Activated T-helper 2 cell treated with anti-CD3 and anti-CD28 coated beads, Interferon-gamma antibody, Interleukin-2, Interleukin-4, amounts not matched to agents 10 μg/mL and 5 μg/mL and 100 μg/mL, durations not matched to agents 14 hours and 24 hours and 36 hours (primary cell): ENCODE measurements at places on chromosomes 1 and 21.

GRCh38 chr1:36285443-36286101 is 20.6 kb upstream of the SH3D21 start:
- H3K27ac ChIP-seq, result peak overlapping the region; percentile 73
- no peaks in the 10 kb centered on the region for H3K27me3 ChIP-seq
- H3K4me1 ChIP-seq, result peaks cover 27% of the 10 kb centered on the region
- H3K4me3 ChIP-seq, result no peak overlapping the region
- H3K36me3 ChIP-seq, result peaks cover 76% of the 10 kb centered on the region
- DNase-seq, result peak; percentile 51

DNA sequence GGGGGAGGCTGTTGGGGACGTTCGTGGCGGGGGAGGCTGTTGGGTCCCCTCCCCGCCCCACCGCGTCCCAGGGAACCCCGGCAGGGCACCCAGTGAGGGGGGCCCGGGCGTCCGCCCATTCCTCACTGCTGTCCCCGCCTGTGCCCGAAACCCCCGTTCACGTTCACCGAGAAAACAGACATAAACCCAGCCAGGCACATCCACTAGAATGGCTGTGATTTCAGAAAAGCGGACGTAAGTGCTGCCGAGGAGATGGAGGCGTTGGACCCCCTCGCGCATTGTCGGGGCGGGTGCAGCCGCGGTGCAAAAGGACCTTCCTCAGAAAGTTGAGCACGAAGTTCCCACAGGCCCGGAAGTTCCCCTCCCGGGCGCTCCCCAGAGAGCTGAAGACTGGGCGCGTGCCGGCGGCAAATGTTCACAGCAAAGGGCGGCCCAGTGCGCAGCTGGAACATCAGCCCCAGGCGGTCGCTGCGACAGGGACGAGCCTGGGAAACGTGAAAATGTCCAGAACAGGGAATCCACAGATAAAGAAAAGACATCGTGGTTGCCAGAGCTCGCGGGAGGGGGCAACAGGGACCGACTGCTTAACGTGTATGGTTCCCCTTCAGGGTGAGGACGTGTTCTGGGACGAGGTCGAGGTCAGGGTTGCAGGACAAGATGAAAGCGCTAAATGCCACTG is 18.5 kb upstream of the SAMD11 start:
- H3K27me3 ChIP-seq, result peaks cover 56% of the 10 kb centered on the region
- DNase-seq, result peak; percentile 8
- H3K4me3 ChIP-seq, result peak overlapping the region; percentile 52
- H3K27ac ChIP-seq, result no peak overlapping the region

DNA sequence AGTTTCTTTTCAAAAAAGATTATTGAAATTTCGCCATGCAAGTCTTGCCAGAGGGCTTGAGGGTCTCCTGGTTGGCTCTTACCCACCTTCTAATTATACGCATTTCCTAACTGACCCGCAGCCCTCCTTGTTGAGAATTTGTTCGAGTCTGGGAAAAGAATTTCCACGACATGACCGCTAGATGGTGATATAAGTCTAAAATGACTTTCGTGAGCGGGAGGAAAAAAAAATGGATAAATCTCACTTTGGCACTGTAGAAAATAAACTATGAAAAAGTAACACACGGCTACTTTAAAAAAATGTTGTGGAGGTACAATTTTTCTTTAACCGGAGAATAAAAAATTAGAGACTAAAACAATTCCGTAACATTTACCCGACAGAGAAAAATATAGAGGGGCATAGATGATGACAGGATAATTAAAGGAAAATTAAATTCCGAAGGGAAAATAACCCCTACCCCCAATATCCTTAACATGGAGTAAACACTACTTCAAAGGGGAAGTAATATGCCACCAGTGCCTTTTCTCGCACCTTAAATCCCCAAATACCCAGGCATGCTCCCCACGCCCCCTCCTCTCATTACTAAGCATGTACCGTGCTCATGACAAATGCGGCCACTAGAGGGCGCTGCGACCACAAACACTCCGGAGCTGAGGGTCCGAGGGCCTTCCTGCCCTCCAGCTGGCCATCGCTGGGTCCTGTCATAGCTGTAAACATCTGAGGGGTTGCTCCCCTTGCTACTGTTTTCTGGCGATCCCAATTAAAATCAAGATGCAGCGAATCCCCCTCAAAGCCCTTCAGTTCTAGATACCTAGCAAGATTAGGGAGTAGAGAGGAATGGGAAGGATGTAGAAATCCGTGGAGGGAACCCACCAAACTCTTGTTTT is 266.9 kb downstream of the ASTN1 start:
- no peak overlapping the region for H3K4me3 ChIP-seq
- H3K27me3 ChIP-seq, result peaks cover 2% of the 10 kb centered on the region
- peaks cover 4% of the 10 kb centered on the region for H3K4me1 ChIP-seq
- no peaks in the 10 kb centered on the region for H3K36me3 ChIP-seq
- DNase-seq, result peak; percentile 15
- no peak overlapping the region for H3K27ac ChIP-seq

- H3K4me1 ChIP-seq, result peaks cover 89% of the 10 kb centered on the region
- H3K36me3 ChIP-seq, result peaks cover 89% of the 10 kb centered on the region
- H3K27me3 ChIP-seq, result no peaks in the 10 kb centered on the region
- peak; percentile 74 for DNase-seq
Observed at GRCh38 chr1:116769561-116769977, 15.3 kb downstream of the CD2 start.

- no peaks in the 10 kb centered on the region for H3K36me3 ChIP-seq
- H3K27ac ChIP-seq, result no peak overlapping the region
- H3K4me1 ChIP-seq, result peaks cover 11% of the 10 kb centered on the region
- no peak for DNase-seq
- no peak overlapping the region for H3K4me3 ChIP-seq
Observed at GRCh38 chr21:41112740-41113692, 54.9 kb upstream of the BACE2 start.

GRCh38 chr1:6026095-6026809 is 19.4 kb upstream of the KCNAB2 start:
- H3K27ac ChIP-seq, result peak overlapping the region; percentile 97
- peak overlapping the region; percentile 98 for H3K4me3 ChIP-seq
- H3K4me1 ChIP-seq, result peaks cover 44% of the 10 kb centered on the region
- H3K36me3 ChIP-seq, result peaks cover 58% of the 10 kb centered on the region
- no peaks in the 10 kb centered on the region for H3K27me3 ChIP-seq
- peak; percentile 91 for DNase-seq

DNA sequence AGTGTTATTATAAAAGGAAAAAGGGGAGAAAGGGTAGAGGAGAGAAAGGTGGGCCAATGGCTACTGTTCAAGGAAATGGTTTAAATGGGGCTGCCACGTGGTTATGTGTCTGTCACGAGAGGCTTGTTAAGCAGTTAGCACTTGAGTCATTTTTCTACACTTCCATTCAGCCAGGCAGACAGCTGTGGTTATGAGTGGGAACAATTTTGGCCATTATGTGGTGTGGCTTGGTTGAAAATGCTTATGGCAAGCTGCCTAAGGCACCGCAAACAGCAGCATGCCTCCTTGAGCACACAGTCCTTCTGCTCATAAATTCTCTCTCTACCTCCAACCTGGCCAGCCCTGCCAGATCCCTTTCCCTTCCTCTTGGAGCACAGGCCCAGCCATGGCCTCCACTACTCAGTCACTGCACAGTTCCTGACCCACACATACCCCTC is 3.2 kb upstream of the SRM start:
- peaks cover 26% of the 10 kb centered on the region for H3K4me1 ChIP-seq
- DNase-seq, result peak; percentile 35
- H3K36me3 ChIP-seq, result peaks cover 61% of the 10 kb centered on the region
- no peaks in the 10 kb centered on the region for H3K27me3 ChIP-seq
- H3K27ac ChIP-seq, result peak overlapping the region; percentile 81

GRCh38 chr1:240705579-240705978 is 93.6 kb upstream of the GREM2 start:
- no peak for DNase-seq
- H3K4me1 ChIP-seq, result no peaks in the 10 kb centered on the region
- no peak overlapping the region for H3K4me3 ChIP-seq
- H3K27ac ChIP-seq, result no peak overlapping the region
- no peaks in the 10 kb centered on the region for H3K27me3 ChIP-seq

GRCh38 chr1:181423301-181423918 is 59.9 kb upstream of the CACNA1E start:
- DNase-seq, result peak; percentile 27
- no peaks in the 10 kb centered on the region for H3K36me3 ChIP-seq
- peaks cover 23% of the 10 kb centered on the region for H3K27me3 ChIP-seq
- no peak overlapping the region for H3K27ac ChIP-seq

- no peaks in the 10 kb centered on the region for H3K4me1 ChIP-seq
- no peaks in the 10 kb centered on the region for H3K36me3 ChIP-seq
- no peak overlapping the region for H3K27ac ChIP-seq
- no peaks in the 10 kb centered on the region for H3K27me3 ChIP-seq
- DNase-seq, result no peak
Observed at GRCh38 chr21:33760641-33761440, 118.5 kb downstream of the ITSN1 start.

- DNase-seq, result no peak
- peaks cover 51% of the 10 kb centered on the region for H3K36me3 ChIP-seq
- no peaks in the 10 kb centered on the region for H3K27me3 ChIP-seq
- H3K4me3 ChIP-seq, result no peak overlapping the region
- peaks cover 2% of the 10 kb centered on the region for H3K4me1 ChIP-seq
Observed at GRCh38 chr1:201964261-201964660, 9.0 kb downstream of the TIMM17A start.

GRCh38 chr1:109802136-109802900 is 38.6 kb upstream of the EPS8L3 start:
- peak overlapping the region; percentile 77 for H3K4me3 ChIP-seq
- peaks cover 78% of the 10 kb centered on the region for H3K4me1 ChIP-seq
- DNase-seq, result peak; percentile 73
- H3K27me3 ChIP-seq, result no peaks in the 10 kb centered on the region
- peaks cover 4% of the 10 kb centered on the region for H3K36me3 ChIP-seq

- peak overlapping the region; percentile 30 for H3K4me3 ChIP-seq
- H3K36me3 ChIP-seq, result peaks cover 3% of the 10 kb centered on the region
Observed at GRCh38 chr1:226001963-226002666, 3.0 kb upstream of the SDE2 start.

DNA sequence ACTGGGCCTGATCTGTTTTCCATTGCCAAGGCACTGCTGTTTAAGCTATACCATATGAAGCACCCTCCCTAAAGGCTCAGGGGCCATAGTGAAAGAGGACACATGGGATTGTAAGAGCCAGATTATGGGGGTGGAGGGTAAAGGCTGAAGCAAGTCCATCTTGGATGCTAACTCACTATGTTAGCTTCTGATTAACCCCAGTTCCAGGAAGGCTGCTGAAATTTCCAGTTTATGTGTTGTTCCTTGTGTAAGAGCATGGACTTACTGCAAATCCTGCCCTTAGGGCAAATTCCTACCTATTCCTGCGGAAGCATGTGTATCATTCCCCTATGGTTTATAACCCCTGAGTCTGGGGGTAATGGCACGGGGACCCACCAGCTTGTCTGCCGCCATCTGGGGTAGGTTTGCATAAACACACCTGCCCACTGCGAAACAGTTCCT is 91.8 kb upstream of the SERBP1 start:
- H3K27me3 ChIP-seq, result no peaks in the 10 kb centered on the region
- H3K36me3 ChIP-seq, result no peaks in the 10 kb centered on the region
- DNase-seq, result no peak
- peaks cover 2% of the 10 kb centered on the region for H3K4me1 ChIP-seq

DNA sequence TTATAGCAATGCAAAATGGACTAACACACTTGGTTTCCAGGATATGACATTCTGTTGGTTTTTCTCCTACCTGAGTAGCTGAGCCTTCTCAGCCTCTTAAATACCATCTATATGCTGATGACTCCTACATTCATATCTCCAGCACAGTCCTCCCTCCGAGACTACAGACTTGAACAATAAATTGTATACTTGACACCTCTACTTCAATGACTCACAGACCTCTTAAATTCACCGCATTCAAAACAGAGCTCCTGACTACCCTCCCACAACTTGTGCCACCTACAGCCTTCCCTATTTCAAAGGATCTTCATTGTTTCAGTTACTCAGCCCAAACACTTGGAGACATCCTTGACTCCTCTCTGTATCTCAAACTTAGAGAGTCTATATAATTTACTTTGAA is 66.8 kb upstream of the ASB17 start:
- no peak overlapping the region for H3K27ac ChIP-seq
- no peaks in the 10 kb centered on the region for H3K4me1 ChIP-seq
- no peak overlapping the region for H3K4me3 ChIP-seq
- H3K36me3 ChIP-seq, result no peaks in the 10 kb centered on the region

DNA sequence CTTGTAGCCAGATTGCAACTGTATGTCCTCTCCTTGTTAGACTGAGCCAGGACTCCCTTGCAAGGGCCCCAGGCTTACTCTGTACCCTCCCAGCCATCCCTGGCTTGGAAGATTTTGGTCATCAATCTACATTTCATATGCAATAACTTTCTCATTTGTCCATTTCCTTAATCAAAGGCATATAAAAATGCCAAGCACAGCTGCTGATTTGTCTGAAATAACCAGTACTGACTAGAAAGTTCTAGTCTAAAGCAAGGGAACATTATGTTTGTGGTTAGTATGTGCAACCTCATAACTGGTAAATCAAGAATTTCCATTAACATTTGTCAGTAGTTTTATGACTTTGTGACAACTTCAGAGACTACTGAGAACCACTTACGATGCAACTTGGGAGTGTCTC is 370.2 kb downstream of the ST6GALNAC3 start:
- no peak overlapping the region for H3K27ac ChIP-seq
- H3K4me1 ChIP-seq, result no peaks in the 10 kb centered on the region
- no peaks in the 10 kb centered on the region for H3K27me3 ChIP-seq
- no peaks in the 10 kb centered on the region for H3K36me3 ChIP-seq
- no peak for DNase-seq

- H3K4me3 ChIP-seq, result no peak overlapping the region
- H3K36me3 ChIP-seq, result no peaks in the 10 kb centered on the region
- DNase-seq, result no peak
- H3K27ac ChIP-seq, result no peak overlapping the region
Observed at GRCh38 chr1:245085508-245086095, 69.2 kb upstream of the KIF26B start.

DNA sequence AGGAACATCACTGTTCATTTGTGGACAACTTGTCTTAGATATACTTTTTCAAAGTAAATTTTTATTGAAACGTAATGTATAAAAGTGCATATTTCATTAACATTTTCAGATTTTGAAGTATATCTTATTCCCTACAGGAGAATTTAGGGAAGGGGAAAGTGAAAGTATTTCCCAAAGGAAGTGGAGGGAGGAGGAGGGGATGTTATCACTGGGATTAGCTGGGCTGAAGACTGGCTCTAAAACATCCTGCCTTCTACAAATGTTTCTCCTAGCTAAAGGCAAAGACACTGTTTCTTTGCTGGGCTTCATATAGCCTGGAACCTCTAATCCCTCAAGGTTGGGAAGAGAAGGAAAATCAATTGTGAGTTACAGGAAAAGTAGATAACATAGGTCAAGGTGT is 7.1 kb upstream of the ZNF697 start:
- peaks cover 53% of the 10 kb centered on the region for H3K4me1 ChIP-seq
- H3K27ac ChIP-seq, result no peak overlapping the region
- DNase-seq, result no peak
- H3K36me3 ChIP-seq, result no peaks in the 10 kb centered on the region
- H3K27me3 ChIP-seq, result peaks cover 13% of the 10 kb centered on the region
